ENCODE measurements at places on chromosomes 2 and 18.

GRCh38 chr2:96191937-96192670 lies 16.5 kb downstream of the STARD7 start:
- DNase-seq = no peak

DNA sequence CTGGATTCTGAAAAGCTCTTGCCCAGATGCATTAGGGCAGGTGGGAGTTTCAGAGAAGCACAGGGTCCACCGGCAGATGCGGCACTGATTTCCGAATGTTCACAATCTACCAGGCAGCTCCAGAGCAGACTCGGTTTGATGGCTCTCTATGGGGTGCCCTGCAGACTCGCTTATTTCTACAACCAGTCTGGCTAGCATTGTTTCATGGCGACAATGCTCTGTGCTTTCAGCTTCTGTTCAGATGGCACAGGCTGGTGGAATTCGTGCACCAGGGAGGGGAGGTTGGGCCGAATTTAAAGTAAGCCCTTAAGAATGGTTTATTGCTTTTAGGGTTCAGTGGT lies 9.9 kb downstream of the MYT1L start:
- no peak for DNase-seq

GRCh38 chr18:78612801-78613200 lies 366.8 kb upstream of the SALL3 start:
- no peak for DNase-seq

GRCh38 chr2:197889041-197889440 lies 84.6 kb downstream of the PLCL1 start:
- DNase-seq = no peak

GRCh38 chr2:127359520-127359919 lies 28.3 kb downstream of the MAP3K2 start:
- no peak for DNase-seq

DNA sequence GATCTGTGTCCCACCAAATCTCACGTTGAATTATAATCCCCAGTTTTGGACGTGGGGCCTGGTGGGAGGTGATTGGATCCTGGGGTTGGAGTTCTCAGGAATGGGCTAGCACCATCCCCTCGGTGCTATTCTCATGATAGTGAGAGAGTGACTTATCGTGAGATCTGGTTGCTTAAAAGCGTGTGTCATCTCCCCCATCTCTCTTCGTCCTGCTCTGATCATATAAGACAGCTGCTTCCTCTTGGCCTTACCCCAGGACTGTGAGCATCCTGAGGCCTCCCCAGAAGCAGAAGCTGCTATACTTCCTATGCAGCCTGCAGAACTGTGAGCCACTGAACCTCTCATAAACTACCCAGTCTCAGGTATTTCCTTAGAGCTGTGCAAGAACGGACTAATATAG lies 163.7 kb upstream of the NDUFV2 start:
- no peak for DNase-seq

- peak; percentile 11 for DNase-seq
These were observed 28.6 kb upstream of the NEMP2 start for GRCh38 chr2:190563109-190563508.

DNA sequence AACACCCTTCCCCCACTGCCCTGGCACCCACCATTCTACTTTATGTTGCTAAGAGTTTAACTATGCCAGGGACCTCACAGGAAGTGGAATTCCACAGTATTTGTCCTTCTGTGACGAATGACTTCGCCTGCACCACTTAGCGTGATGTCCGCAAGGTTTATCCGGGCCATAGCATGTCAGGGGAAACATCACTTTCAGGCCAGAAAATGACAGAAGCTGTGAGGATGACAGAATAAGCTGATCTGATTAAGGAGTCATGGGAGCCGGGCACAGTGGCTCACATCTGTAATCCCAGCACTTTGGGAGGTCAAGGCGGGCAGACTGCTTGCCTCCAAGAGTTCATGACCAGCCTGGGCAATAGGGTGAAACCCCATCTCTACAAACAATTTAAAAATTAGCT lies 248.8 kb downstream of the EIPR1 start:
- no peak for DNase-seq

DNA sequence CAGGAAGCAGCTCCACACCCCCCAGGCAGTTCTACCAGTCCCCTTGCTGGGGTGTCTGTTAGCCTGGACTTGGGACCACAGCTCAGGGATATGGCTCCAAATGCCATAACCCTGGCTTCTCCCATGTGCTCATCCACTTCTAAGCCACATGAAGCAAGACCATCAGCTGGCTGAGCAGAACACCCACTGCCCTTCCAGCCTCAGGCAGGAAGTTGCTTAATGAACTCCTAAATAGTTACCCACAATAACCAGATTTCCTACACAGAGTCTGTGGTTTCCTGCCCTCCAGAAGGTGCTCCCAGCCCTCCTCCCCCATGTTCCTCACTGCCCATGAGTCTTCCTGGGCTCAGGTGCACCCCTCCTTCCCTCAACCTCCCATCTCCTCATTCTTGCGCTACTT lies 98.3 kb upstream of the EPC2 start:
- no peak for DNase-seq

DNA sequence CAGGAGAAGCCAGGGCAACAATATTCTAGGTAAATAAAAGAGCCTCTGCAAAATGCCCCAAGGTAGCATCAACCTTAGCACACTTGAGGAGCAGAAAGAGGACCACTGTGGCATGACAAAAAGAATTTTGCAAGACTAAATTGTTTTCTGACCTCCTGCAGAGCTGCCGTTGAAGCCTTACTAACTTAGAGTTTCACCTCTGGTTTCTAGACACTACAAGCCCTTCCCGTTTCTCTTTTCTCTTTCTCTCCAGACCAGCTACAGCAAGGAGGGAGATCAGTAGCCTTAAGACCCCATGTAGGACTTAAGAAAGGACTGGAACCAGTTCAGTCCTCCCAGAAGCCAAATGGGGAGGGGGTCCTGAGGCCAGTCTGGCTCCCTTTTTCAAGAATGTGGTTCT lies 73.3 kb upstream of the SP3 start:
- DNase-seq = no peak

All from stimulated activated CD8-positive, alpha-beta memory T cell treated with anti-CD3 and anti-CD28 coated beads, Interleukin-7, amount 100 ng/mL, for 1 hour (primary cell).